Activated T-cell treated with anti-CD3 and anti-CD28 coated beads for 48 hours (primary cell): ENCODE measurements at places on chromosomes 12 and 14.
A peak's percentile ranks its signal among the peaks of the same experiment; 100 is the strongest.

GRCh38 chr12:18753481-18754123 is 15.7 kb downstream of the CAPZA3 start:
- no peak for DNase-seq

DNA sequence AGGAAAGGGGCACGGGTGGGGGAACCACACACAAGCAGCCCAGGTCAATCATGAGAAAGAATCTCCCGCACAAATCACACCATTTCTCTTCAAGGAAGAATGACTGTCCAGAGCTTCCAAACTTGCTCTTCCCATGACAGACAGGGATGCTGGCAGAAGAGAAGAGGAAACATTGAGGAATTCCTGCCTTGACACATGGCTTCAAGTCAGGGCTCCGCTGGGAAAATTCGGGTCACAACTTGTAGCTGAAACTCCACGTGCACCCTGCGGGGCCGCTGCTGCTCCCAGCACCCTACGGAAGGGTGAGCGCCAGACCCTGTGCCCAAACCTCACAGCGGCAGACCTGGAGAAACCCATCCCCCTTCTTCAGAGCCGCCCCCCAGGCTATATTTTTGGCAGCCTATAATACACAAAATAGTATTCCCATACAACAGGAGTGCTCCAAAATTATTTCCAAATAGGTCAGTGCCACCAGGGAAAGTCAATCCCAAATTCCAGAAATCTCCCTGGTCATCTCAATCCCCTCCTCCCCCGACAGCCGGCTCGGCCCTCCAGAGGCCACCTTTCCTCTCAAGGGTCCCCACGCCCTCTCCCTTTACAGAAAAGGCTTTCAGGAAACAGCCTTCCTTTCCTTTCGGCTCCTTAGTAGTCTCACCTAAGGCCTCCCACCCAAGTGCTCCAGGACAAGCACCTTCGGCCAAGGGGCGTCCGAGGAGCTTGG is 1.3 kb downstream of the TMEM132D start:
- DNase-seq: no peak

DNA sequence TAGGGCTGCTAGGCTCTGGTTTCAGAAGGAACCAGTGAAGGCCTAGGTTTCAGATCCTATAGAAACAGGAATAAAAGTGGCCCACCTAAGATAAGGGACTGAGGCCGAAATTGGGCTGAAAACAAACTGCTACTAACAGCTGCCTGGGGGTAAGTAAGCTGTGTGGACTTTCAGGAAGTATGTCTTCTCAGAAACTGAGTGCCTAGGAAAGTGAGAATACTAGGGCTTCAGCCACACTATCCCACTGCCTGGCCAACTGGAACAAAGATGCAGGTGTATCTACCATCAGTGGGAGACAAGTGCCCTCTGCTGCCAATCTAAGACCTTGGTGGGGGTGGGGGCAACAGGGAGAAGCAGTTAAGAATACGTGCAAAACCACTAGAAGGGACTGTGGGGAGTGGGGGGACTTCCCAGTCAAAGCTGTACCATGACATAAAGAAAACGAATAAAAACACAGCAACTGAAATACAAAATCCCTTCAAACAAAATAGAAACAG is 82.5 kb downstream of the MED13L start:
- peak; percentile 38 for DNase-seq

DNA sequence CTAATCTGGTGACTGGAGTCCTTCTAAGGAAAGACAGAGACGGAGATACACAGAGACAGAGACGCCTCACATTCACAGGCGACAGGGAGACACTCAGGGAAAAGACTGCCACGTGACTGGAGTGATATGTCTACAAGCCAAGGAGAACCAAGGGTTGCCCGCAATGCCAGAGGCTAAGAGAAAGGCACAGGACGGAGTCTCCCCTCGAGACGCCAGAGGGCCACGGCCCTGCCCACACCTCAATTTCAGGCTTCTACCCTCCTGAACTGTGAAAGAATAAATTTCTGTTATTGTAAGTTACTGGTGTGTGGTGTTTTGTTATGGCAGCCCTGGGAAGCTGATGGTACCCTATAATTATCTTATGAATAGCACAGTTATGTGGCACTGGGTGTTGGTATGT is 11.6 kb upstream of the RAN start:
- no peak for DNase-seq

DNA sequence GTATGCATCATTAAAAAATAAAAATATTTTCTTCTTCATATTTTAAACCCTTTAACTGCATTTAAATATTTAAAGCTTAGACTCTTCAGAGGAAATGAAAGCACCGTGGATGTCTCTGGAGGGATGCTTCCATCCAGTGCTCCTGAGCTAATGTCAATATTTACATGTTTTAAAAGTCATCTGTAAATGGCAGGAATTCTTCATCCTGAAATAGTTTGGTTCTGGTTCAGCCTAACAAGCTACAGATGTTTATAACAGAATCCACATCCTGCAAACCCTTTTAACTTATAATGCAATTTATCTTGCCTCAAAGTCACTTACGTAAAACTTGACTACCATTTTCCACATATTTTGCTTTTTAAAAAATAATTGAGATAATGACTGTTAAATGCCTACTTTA is 1207.3 kb downstream of the SLC16A7 start:
- no peak for DNase-seq

- no peak for DNase-seq
Measured at GRCh38 chr14:36935976-36936678, 236.3 kb downstream of the SLC25A21 start.

DNA sequence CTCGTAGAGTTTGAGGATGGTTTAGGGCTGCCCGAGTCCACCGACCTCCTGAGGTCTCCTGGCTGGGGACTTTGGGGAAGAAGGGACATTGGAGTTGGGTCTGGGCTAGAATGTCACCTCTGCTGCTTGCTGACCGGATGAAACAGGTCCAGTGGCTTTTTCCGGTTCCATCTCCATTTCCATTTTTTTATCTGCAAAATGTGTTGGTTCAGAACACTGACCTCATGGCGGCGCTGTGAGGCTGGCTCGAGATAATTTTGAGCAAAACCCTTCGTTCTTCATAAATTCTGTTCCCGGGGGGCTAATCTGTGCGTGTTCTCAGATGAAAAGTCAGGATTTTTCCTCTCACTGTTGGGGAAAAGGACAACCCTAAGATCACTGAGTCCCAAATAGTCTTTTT is 11.7 kb upstream of the MYL2 start:
- no peak for DNase-seq

DNA sequence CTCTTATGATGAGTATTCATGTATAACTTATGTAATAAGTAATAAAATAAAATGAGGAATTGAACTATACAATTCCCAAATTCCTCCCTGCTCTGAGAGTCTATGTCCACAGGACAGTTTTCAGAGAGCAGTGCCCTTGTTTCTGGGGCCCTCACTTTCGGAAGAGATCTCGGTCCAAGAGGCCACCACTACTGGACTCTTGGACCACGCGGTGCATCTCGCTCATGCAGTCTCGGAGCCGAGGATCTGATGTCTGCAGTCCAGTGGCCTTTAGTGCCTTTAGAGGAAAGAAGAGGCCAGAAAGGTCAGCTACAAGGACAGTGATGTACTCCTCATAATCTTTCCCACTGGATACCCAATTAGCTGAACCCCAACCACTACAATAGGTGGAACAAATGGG is 8.3 kb downstream of the GLS2 start:
- DNase-seq: no peak

GRCh38 chr14:81765651-81766275 is 232.1 kb upstream of the SEL1L start:
- no peak for DNase-seq

DNA sequence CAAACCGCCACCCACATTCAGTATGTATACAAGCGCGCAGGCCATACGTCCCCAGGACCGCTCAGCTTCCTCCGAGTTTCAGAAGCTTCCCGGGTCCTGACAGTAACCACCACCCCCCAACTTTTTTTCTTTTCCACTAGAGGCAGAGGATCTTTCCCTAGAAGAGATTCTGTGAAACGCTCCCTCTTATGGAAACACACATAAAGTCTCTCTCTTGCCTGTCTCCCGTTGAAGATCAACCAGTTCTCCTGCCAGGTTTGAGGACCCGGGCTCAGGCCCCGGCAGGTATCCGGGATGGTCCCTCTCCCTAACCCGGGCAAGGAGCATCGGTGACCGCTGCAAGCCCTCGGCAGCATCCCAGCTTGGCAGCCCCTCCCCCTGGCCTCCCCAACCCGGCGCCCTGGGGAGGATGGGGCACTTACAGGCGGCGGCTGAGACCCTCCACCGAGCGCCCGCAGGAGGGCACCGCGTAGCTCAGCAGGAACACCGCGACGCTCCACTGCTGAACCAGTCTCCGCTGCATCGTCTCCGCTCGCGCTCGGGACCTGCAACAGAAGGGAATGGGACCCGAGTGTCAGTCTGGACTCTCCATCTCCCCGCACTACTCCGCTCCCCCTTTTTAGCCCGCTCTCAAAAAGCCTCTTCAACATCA is 3.4 kb downstream of the PTHLH start:
- DNase-seq: no peak

GRCh38 chr14:80570930-80571298 is 359.6 kb upstream of the DIO2 start:
- DNase-seq: no peak

DNA sequence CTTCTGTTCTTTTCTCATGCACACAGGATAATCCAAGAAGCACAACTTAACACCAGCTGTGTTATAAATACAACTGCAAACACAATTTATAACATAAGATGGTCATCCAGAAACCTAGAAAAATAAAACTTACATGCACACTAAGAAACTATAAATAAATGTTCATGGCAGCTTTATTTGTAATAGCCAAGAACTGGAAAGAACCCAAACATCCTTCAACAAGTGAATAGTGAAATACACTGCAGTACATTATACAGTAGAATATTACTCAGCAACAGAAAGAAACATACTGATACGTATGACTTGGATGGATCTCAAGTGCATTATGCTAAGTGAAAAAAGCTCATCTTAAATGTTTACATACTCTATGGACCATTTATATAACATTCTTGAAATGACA is 132.7 kb downstream of the SPTSSA start:
- DNase-seq: no peak

DNA sequence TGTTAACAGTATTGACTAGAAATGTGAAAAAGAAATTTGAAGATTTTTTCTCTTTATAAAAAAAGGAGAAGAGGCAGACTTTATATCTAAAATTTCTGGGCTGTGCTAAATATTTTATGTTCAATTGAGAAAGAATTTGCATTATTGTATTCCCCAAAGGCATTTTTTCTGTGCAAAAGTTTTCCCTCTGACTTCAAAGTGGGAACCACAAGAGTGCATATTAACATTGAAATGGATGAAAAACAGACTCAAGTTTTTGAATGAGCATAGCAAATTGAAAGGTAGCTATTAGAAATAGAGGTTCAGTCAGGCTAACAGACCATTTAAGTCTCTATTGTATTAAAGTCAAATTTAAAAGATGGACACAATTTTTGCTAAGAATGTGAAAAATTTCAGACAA is 95.2 kb downstream of the RASSF9 start:
- no peak for DNase-seq

DNA sequence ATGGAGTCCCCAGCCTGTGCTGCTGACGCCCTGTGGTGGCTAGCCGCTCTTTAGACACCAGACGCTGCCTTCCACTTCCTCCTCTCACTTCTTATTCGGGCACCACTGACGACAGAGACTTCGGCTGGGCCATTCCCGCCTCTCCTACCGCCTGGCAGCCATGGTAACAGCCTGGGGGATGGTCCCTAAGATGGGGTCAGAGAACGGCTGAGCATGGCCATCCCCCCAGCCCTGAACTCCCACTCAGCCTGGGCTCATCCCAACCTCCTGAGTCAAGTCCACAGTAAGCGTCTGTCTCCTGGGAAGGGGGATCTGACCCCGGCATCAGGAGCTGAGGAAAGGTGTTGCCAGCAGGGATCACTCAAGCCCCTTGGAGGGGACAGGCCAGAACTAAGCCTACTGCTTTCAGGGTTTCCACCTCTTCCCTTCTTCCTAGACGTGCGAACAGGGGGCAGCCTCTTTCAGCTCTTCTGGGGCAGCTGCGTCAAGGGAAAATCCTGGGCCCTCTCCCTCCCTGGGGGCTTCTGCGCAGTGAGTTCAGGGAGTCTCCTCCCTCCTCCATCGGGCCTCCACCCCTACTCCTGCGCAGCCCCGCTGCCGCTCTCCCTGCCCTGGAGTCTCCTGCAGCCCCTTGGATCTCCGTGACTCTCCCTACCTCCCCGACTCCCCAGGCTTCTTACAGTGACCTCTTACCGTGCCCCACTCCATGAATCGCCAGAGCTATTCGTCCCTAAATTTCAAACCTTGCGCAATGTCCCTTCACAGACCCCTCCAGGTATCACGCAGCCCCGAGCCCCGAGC is 643 bp upstream of the TAMALIN start:
- no peak for DNase-seq

DNA sequence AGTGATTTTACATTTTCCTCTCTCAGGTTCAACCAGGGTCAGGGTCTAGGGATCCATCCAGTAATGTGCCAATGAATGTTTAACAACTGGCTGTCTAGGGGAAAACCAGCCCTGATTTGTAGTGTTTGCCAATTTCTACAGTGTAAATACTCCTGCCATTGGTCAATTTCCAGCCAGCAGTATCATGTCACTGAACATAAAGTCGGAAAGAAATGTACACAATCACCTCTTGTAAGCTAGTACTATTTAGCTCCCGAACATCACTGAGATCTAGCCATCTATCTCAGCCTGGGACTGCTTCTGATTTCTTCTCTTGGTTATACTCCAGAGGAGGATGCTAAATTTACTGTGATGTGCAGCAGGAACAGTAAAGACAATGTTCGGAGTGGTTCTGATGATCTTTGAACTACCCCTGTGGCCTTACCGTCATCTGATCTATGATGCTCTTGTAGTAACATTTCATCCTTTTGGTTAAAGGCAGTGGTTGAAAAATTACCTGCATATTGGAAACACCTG is 36.7 kb upstream of the EGLN3 start:
- no peak for DNase-seq

GRCh38 chr14:104680806-104681688 is 8.4 kb upstream of the INF2 start:
- no peak for DNase-seq

GRCh38 chr14:24068711-24069410 is 2.5 kb upstream of the CPNE6 start:
- DNase-seq: no peak

DNA sequence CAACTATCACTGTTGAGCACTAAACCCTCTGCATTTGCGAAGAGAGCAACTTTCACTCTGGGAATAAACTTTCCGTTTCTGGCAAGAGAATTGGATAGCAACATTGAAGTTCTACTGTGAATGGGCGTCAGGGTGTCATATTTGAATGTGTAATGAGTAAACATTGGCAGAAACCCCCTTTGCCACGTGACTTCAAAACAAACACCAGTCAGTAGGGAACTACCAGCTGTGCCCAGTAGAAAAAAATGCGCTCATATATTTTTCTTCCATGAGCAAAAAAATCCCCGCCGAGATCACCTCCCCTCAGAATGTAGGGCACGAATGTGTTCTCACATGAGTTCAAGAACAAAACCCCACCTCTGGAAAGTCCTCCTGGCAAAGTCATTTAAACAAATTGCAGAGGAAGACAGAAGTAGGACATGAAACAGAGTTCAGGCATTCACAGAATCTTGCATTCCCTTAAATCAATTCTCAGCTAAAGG is 80.6 kb downstream of the BTG1 start:
- DNase-seq: no peak

- no peak for DNase-seq
Measured at GRCh38 chr12:101230547-101230946, 20.5 kb upstream of the SLC5A8 start.

GRCh38 chr12:61272441-61272840 is 987.8 kb upstream of the USP15 start:
- no peak for DNase-seq

- DNase-seq: no peak
Measured at GRCh38 chr12:10111451-10111850, 12.7 kb upstream of the CLEC1A start.

- DNase-seq: no peak
Measured at GRCh38 chr12:6288235-6288634, 22.2 kb upstream of the PLEKHG6 start.
